H9 (cell line): ENCODE measurements at places on chromosomes 2 and 18. TPM values are rescaled to one million over a fixed set of nuclear protein-coding genes. Genes with fewer than 3 reads are reported as not detected.
A peak's percentile ranks its signal among the peaks of the same experiment; 100 is the strongest.

- no peak for DNase-seq
These were observed 15.7 kb downstream of the MAL start for GRCh38 chr2:95041060-95041823.

- DNase-seq, result peak; percentile 27
These were observed 115.9 kb upstream of the ASB18 start for GRCh38 chr2:236380051-236380612.

GRCh38 chr18:60541661-60542060, 169.1 kb upstream of the MC4R start:
- DNase-seq, result no peak

NTSR2 gene
- total RNA-seq, result not detected in 2 replicates

GRCh38 chr2:60520151-60520876, 33.1 kb downstream of the BCL11A start:
- no peak for DNase-seq

BMP10 gene
- total RNA-seq, result not detected in 2 replicates

RGPD6 gene
- 14.4 and 18.0 TPM in 2 replicates for total RNA-seq

PPP1R1C gene
- total RNA-seq, result 4.0 and 5.4 TPM in 2 replicates
